ENCODE measurements at places on chromosomes 12 and 14.
A peak's percentile ranks its signal among the peaks of the same experiment; 100 is the strongest.

GRCh38 chr12:3242199-3242863, 165.2 kb downstream of the TSPAN9 start:
- no peak for DNase-seq

DNA sequence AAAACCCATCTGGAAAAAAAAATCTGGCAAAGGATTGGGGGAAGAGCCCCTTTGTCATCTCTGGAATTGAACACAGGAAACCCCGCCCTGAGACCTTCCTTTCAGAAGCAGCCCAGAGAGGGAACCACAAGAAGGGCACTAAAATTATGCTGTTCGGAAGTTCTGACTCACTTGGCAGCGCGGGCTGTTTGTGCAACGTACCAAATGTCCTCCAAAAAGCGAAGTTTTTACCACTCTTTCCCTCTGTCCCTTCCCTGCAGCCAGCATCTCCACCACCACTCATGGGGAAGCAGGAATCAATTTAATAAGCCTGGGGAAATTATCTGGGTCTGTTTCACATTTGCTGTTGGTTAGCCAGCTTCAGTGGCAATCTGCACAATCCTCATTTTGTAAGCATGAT, 3.2 kb upstream of the SYNE3 start:
- DNase-seq = peak; percentile 49

DNA sequence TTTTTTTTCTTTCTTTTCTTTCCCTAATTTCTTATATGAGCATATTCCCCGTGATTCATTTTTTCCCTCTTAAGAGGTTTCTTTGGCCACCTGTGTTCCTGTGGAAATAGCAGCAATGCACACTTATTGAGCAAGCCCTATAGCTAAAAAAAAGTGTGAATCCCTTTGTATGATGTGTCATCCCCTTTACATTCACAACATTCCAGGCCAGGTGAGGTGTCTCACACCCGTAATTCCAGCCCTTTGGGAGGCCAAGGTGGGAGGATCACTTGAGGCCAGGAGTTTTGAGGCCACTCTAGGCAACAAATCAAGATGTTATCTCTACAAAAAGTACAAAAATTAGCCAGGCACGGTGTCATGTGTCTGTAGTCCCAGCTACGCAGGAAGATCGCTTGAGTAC, 700.4 kb upstream of the TBX3 start:
- no peak for DNase-seq

DNA sequence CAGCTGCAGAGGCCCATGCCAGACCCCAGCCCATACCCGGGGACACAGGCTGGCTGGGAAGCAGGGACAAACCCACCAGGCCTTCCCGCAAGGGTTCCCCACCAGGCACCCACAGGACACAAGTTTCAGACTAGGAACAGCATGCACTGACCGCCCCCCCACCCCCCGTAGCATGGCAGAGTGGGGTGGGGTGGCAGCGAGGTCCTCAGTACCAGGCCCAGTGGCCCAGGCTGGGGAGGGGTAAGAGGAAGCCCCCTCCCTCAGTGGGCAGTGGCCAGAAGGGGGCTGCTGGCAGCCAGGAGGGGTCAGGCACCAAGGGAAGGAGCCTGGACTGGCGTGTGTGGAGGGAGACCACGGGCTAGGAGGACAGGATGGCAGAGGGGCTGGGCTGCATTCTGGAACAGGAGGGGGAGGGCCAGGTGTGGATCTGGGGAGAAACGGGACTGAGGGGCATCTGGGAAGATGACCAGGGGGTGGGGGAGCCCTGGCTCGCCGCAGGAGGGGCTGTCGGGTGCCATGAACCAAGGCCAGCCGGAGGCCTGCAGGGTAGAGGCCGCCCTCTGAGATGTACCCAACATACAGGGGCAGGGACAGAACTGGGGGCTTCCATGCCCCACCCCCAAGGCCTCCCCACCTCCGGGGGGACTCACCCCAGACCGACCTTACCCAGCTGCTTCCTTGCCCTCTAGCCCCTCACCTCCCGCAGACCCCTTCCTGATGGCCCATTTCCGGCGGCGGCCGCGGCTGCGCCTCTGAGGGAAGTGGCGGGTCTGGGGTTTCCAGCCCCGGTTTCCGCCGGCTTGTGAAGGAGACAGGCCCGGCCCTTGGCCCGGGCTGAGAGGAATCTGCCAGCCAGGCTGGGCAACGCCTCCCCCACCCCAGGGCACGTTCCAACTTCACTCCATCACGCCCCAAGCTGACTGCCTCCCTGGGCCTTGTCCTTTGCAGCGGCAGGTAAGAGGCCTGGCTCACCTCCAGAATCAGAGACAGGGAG, 5.6 kb upstream of the JAG2 start:
- no peak for DNase-seq

DNA sequence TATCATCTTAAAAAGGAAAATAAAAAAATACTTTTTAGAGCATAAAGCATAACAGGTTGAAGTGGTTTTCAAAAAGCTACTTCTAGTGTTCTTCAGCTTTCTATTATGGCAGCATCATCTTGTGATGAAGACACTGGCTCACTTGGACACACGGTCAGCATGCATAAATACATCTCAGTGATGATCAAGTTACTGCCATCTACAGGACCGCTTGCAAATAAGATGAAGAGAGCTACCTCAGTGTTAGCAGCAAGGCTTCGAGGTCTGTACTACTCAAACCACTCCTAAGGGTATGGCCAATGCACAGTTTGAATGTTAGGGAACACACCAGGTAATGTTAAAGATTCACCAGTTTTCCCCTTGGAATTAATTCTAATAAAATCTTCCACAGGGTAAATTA, 58.8 kb downstream of the GALC start:
- DNase-seq = no peak

GRCh38 chr12:111361717-111362576, 6.9 kb downstream of the PHETA1 start:
- no peak for DNase-seq

Data from stimulated activated CD8-positive, alpha-beta memory T cell treated with anti-CD3 and anti-CD28 coated beads, Interleukin-7, amount 100 ng/mL, for 1 hour (primary cell).